ENCODE measurements at places on chromosomes 4 and X.

- DNase-seq = no peak
Observed at GRCh38 chrX:96483647-96484160, 200.9 kb upstream of the DIAPH2 start.

DNA sequence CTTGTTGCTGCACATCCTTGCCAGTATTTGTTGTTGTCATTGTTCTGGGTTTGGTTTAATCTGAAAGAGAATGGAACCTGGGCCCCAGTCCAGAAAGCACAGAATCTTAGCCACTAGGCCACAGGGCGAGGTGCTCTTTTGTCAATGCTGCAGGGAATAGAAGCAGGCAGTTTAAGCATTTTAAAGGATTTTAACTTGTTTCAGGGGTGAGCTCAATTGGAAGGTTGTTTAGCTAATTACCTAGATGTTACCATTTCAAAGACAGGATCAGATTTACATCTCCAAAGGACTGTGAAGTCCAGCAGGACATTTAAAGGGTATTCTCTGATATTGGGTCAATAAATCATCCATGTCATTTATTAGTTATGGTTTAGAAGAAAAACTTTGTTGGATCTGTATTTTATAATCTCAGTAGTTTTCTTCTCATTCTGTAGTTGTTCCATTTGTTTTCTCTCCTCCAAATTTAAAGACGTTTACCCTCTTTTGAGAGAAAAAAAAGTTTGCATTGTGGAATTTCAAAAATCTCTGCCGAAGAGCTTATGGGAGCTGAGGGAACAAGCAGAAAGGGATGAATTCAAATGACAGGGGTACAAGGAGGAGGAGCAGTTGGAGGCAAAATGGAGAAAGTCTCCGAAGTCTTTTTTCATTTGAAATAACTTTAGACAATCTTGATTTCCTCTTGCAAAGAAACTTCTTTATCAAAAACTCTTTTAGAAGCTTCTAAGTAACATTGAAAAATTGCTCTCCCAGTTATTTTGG, 57.5 kb upstream of the FAM47C start:
- DNase-seq = no peak

GRCh38 chr4:85381968-85382367, 93.0 kb upstream of the ARHGAP24 start:
- DNase-seq = no peak

- no peak for DNase-seq
Observed at GRCh38 chr4:173005912-173006633, 162.5 kb upstream of the GALNT7 start.

GRCh38 chrX:71941776-71942175, 31.1 kb downstream of the NHSL2 start:
- DNase-seq = no peak

GRCh38 chr4:32986236-32986635, 2266.1 kb downstream of the PCDH7 start:
- no peak for DNase-seq

DNA sequence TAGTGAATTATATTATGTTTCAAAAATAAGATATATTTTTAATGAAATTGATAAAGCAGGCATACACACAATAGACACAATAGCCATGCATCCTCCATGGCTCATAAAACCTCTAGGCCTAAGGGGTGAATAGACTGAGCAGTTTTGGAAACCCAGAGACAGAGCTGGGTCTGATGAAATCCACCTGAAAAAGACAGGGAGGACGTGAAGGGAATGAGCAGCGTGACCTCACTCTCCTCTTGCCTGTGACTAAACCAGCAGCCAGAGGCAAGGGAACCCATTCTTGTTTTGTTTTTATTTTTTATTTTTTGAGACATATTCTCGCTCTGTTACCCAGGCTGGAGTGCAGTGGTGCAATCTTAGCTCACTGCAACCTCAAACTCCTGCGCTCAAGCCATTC, 424.4 kb upstream of the FAM241A start:
- DNase-seq = no peak

DNA sequence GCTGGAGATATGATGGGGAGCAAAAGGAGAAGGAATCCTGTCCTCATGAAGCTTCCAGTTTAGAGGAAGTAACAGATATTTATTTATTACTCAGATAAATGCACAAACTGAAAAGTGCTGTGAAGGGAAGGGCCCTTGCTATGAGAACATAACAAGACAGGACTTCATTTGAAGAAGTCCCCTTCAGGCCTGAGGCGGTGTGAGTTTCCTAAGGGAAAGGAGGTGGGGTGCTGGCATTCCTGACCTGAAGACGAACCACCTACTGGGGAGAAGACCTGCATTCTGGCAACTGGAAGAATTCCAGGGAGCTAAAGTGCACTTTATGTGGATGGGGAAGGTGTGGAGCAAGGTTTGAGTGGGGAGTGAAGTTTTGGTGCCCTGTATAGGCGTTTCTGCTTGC, 15.9 kb upstream of the SPARCL1 start:
- no peak for DNase-seq

DNA sequence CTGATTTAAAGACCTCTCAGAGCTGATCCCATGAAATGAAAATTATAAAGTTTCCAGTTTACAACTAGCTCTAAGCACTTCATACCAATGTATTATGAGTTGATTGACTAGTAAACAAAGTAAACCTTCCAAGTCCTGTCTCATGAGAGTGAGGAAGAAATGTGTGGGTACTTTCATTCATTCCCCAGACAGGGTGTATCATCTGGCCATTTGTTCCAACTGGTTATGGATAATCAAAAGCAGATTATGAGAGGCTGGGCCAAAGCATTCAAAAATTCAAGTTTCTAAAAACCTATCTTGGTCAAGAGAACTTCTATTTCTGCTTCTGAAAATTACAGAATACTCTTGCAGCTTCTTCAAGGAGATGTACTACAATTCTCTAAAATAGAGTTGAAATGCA, 193.3 kb upstream of the RASGEF1B start:
- no peak for DNase-seq

- DNase-seq = no peak
Observed at GRCh38 chr4:104870495-104871233, 276.0 kb upstream of the TET2 start.

- no peak for DNase-seq
Observed at GRCh38 chr4:153969542-153969941, 180.7 kb upstream of the SFRP2 start.

GRCh38 chr4:11805842-11806241, 377.1 kb upstream of the HS3ST1 start:
- no peak for DNase-seq

DNA sequence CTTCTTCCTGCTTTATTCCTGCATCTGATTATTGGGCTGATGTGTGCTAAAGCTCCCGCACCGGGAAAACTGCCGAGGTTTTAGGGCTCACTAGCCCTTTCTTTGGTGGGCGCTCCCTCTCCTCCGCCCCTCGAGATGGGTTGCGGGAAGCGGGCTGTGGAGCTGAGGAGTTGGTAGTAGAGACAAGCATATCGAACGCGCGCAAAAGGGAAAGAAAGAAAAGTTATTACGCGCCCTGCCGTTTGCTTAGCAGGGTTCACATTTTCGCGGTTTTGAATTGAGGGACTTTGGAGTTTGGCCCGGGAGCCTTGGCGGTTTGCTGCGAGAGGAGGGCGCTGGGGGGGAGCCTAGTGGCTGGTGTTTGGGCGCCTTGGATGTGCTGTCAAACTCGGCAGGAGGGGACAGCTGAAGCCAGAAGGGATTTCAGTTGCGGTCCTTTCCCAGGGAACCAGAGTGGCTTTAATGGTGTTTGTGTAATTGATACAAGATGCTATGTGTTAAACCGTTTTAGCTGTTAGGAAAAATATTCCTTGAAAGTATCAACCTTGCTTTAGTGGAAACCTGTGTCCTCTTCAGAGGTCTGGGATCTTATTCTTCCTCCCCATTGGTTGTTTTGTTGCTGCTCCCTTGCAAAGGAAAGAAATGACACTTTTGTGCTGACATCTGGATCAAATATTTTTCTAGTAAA, 1.1 kb downstream of the GAB1 start:
- DNase-seq = no peak

DNA sequence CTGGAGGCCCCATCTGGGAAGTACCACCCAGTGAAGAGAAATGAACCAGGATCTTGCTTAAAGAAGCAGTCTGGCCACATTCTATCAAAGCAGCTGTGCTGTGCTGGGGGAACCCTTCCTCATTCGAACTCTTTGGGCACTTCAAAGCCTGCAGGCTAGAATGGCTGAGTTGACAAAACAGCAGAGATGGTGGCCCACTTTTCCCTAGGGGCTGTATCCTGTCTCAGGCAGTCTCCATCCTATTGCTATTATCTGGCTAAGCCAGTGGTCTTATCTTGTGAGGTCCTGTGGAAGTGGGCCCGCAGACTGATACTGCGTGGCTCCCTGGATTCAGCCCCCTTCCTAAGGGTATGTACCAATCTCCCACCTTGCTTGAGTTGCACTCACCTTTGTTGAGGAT, 114.3 kb downstream of the VSIG4 start:
- DNase-seq = no peak

GRCh38 chr4:76179398-76180318, 31.5 kb upstream of the NUP54 start:
- peak; percentile 65 for DNase-seq

DNA sequence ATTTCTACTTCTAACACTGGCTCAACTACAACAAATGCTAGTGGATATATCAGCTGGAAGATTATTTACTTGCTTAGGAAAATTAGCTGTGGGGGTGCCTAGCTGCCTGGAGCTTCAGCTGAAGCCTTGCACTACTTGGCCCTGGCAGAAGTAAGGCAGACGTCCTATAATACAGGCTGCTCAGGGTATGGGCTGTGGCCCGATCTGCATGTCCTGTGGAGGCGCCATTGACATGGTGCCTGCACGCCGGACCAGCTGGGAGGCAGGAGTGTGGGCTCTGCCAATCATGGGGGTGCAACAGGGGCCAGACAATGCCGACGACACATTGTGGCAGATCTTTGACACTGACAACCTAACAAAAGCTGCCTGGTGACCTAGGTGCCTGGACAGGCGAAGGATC, 31.6 kb upstream of the UCP1 start:
- no peak for DNase-seq

- no peak for DNase-seq
Observed at GRCh38 chr4:127783026-127783769, 1.1 kb downstream of the HSPA4L start.

DNA sequence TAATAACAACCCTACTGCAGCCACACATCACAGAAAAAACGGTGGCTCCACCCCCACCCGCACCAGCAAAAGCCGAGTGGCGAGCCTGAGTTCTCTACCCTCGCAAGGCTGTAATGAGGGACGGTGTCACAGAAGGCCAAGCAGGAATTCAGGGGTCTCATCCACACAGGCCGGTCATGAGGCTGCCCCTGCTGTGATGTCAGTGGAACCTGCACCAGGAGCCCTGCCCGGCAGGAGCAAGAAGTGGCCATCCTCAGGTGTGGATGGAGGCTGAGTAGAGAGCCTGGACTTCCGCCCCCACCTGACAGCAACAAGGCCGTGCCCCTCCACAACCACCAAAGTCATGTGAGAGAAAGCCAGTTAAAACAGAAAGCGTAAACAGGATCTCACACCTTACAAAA, 20.6 kb downstream of the LYAR start:
- DNase-seq = no peak

- no peak for DNase-seq
Observed at GRCh38 chr4:80219301-80220025, 22.2 kb downstream of the PRDM8 start.

- DNase-seq = no peak
Observed at GRCh38 chr4:148495463-148495862, 53.2 kb upstream of the NR3C2 start.

DNA sequence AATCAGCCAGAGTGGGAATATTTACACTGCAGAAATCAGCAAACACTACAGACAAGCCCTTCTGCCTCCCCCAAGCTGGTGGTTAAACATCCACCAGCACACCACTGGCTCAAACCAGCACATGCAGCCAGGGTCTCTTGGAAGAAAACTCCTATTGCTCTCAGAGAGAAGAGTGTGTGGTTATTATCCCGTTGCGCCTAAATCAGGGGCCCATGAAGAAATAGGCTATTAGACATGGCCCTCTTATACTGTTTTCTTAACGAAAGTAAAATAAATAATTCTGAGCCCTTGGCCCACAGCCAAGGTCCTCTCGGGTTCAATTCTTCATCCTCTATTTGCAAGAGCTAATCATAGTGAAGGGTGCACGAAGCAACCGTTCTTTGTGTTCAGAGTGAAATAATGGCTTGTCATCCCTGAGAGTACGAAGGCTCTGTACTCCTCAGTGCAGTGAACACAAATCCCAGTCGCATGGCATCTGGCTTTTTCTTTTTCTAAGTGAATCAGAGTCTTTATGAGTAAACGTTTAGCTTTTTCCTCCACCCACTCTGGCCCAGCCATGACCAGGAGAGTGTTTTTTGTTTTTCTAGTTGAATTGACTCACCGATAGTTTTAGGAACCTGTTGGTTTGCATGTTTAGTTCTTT, 33.4 kb upstream of the RBM47 start:
- peak; percentile 12 for DNase-seq

DNA sequence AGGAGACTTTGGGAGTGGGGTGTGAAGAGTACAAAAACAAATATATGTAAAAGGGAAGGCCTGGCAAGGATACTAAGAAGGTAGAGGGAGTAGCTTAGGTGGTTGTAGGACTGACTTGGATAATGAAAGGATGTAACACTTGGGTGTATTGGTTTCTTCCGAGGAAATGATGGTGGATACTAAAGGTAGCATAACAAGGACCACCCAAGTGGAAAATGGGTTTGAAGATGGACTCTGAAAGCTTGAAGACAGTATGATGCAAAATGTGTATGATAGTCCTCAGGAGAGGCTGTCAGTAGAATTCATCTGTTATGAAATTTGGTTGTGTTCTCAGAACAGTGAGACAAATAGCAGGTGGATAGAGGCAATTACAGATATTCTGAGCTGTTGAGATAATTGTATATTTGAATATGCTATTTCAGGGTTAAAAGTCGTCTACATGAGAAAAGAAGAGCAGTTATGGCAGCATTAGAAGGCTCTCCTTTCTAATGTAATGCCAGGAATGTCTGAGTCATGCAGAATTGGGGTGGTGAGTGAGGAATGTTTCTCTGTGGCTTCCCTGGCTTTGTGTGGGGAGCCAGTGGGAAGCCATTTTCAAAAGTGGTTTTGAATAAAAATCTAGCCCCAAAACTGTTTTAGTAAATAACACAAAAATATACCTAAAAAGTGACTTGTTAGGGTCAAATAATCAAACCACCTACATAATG, 75.6 kb downstream of the FHIP1A start:
- DNase-seq = no peak

GRCh38 chr4:21848021-21848420, 100.6 kb downstream of the KCNIP4 start:
- DNase-seq = no peak

GRCh38 chr4:2274320-2275043, 12.6 kb upstream of the MXD4 start:
- DNase-seq = no peak

DNA sequence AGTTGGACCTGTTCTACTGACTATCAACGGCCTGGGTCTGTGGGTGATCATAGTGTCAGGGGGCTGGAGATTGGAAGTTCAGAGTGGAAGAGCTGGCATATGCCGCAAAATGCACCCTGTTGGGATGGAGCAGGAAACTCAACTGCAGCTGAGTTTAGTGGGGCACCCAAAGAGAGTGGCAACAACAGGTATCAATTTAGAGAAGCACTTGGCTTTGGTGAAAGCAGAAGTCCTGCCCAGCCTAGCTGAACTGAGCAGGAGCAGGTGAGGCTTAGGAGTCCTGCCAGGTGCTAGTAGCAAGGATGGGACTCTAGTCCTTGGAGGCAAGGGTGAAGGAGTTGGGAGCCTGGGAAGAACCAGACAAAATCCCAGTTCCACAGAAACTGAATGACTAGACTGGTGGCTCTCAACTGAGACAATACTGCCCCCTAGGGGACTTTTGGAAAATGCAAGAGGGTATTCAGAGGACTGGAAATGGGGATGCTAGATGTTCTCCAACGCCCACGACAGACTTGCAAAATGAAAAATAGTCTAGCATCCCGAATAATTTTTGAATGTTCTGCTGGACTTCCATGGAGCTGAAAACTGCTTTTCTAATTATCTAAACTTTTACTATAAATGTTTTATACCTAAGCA, 49.4 kb downstream of the RTL9 start:
- no peak for DNase-seq
